Cardiac muscle cell (in vitro differentiated cells and primary cell): ENCODE measurements at places on chromosomes 6 and 20. TPM values are rescaled to one million over a fixed set of nuclear protein-coding genes. Genes with fewer than 3 reads are reported as not detected.
A peak's percentile ranks its signal among the peaks of the same experiment; 100 is the strongest.

Gene TPBG
- total RNA-seq = 13.2 and 14.3 TPM in 2 replicates

GRCh38 chr20:9498322-9498721 is 16.1 kb upstream of the LAMP5 start:
- H3K4me3 ChIP-seq = no peak overlapping the region
- no peaks in the 10 kb centered on the region for H3K4me1 ChIP-seq
- DNase-seq = no peak
- no peak overlapping the region for H3K27ac ChIP-seq
- H3K27me3 ChIP-seq = peaks cover 32% of the 10 kb centered on the region
- H3K36me3 ChIP-seq = no peaks in the 10 kb centered on the region

- DNase-seq = peak; percentile 72
- H3K27ac ChIP-seq = no peak overlapping the region
- H3K4me3 ChIP-seq = no peak overlapping the region
- no peaks in the 10 kb centered on the region for H3K36me3 ChIP-seq
- H3K4me1 ChIP-seq = no peaks in the 10 kb centered on the region
Observed at GRCh38 chr6:140744659-140745320, 1370.3 kb upstream of the CITED2 start.

- no peaks in the 10 kb centered on the region for H3K27me3 ChIP-seq
- no peaks in the 10 kb centered on the region for H3K36me3 ChIP-seq
- H3K4me1 ChIP-seq = no peaks in the 10 kb centered on the region
- no peak for DNase-seq
- H3K4me3 ChIP-seq = no peak overlapping the region
Observed at GRCh38 chr6:164214066-164214465, 799.5 kb downstream of the QKI start.

Gene ZKSCAN8
- 24.8 and 58.3 TPM in 2 replicates for total RNA-seq

- peaks cover 3% of the 10 kb centered on the region for H3K4me1 ChIP-seq
- H3K27ac ChIP-seq = no peak overlapping the region
- H3K4me3 ChIP-seq = no peak overlapping the region
- H3K36me3 ChIP-seq = no peaks in the 10 kb centered on the region
- H3K27me3 ChIP-seq = no peaks in the 10 kb centered on the region
Observed at GRCh38 chr6:143198312-143198711, 137.6 kb downstream of the AIG1 start.

Gene ZNF165
- 0.95 and 1.6 TPM in 2 replicates for total RNA-seq

Gene KCNQ2
- total RNA-seq = 13.7 and 18.0 TPM in 2 replicates

DNA sequence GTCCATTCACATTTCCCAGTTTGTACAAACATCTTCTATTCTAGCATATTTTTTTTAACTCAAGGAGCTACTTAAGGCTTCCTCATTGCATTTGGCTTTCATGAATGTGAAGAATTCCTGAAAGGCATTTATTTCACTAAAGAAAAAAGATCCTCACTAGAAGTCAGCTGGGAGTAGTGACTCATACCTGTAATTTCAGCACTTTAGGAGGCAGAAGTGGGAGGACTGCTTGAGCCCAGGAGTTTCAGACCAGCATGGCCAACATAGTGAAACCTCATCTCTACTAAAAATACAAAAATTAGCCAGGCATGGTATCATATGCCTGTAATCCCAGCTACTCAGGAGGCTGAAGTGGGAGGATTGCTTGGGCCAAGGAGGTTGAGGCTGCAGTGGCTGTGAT is 30.9 kb upstream of the XRN2 start:
- H3K4me1 ChIP-seq = no peaks in the 10 kb centered on the region
- DNase-seq = no peak
- no peaks in the 10 kb centered on the region for H3K27me3 ChIP-seq
- H3K36me3 ChIP-seq = no peaks in the 10 kb centered on the region

Gene SMOC2
- total RNA-seq = 2.9 and 3.2 TPM in 2 replicates

DNA sequence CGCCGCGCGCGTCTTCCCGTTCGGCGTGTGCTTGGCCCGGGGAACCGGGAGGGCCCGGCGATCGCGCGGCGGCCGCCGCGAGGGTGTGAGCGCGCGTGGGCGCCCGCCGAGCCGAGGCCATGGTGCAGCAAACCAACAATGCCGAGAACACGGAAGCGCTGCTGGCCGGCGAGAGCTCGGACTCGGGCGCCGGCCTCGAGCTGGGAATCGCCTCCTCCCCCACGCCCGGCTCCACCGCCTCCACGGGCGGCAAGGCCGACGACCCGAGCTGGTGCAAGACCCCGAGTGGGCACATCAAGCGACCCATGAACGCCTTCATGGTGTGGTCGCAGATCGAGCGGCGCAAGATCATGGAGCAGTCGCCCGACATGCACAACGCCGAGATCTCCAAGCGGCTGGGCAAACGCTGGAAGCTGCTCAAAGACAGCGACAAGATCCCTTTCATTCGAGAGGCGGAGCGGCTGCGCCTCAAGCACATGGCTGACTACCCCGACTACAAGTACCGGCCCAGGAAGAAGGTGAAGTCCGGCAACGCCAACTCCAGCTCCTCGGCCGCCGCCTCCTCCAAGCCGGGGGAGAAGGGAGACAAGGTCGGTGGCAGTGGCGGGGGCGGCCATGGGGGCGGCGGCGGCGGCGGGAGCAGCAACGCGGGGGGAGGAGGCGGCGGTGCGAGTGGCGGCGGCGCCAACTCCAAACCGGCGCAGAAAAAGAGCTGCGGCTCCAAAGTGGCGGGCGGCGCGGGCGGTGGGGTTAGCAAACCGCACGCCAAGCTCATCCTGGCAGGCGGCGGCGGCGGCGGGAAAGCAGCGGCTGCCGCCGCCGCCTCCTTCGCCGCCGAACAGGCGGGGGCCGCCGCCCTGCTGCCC is 1.1 kb downstream of the SOX4 start:
- H3K27ac ChIP-seq = peak overlapping the region; percentile 91
- peaks cover 10% of the 10 kb centered on the region for H3K4me1 ChIP-seq
- no peaks in the 10 kb centered on the region for H3K27me3 ChIP-seq
- H3K4me3 ChIP-seq = peak overlapping the region; percentile 99
- no peaks in the 10 kb centered on the region for H3K36me3 ChIP-seq

Gene QRSL1
- 8.9 and 12.6 TPM in 2 replicates for total RNA-seq

DNA sequence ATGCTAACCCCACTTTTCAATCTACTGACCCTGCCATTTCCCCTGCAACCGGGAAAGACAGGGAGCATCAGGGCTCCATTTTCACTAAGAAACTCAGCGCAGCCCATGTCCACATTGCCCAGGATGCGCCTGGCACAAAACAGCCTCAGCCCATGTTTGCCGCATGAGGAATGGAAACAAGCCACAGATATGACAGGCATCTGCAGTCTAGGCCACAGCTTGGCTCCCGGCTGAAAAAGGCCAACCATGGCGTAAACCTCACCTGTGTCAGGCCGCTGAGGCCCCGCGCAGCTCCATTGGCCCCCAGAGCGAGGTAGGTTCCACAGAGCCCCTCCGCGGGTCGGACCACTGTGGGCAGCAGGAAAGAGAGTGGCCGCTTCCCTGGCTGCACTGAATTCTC is 21.7 kb downstream of the GGT7 start:
- no peaks in the 10 kb centered on the region for H3K4me1 ChIP-seq
- H3K4me3 ChIP-seq = no peak overlapping the region
- no peak overlapping the region for H3K27ac ChIP-seq
- no peaks in the 10 kb centered on the region for H3K27me3 ChIP-seq

- no peak for DNase-seq
- H3K27ac ChIP-seq = no peak overlapping the region
- H3K27me3 ChIP-seq = no peaks in the 10 kb centered on the region
- no peak overlapping the region for H3K4me3 ChIP-seq
- H3K36me3 ChIP-seq = no peaks in the 10 kb centered on the region
Observed at GRCh38 chr6:119760046-119760445, 410.5 kb upstream of the MAN1A1 start.

DNA sequence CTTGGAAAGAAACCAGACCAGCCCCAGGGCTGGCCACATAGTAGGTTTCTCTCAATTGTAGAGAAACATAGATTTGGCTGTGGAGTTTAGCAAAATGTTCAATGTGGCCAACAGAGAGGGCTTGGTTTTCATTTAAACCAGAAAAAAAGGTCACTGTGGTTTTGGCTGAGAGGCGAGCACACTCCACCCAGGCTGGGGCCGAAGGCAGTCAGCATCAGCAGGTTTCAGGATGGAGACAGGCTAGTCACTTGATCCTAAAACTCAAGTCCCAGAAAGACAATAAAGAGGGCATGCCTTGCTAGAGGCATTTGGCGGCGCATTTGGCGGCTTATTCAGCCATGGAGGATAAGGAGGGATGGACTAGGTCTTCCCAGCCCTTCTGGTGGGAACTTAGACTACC is 73.1 kb downstream of the PRND start:
- no peaks in the 10 kb centered on the region for H3K36me3 ChIP-seq
- no peak for DNase-seq
- H3K4me3 ChIP-seq = no peak overlapping the region

Gene EPB41L1
- 66.7 and 83.5 TPM in 2 replicates for total RNA-seq

DNA sequence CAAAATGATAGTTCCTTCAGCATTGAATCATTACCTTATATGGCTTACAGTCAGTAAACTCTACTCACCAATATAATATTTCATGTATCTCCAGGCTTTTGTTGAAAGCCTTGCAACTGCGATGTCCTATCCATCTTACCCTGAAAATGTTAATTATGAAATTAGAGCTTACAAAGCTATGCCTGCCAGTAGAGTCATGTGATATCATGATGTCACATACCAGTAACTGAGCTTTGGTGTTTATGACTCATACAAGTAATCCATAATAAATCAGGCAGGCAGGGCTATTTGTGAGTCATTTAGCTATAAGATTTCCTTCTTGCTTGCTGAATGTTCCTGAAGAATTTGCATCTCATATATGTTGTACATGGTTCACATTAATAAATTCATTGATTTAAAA is 44.9 kb upstream of the FAM83B start:
- no peak overlapping the region for H3K4me3 ChIP-seq
- H3K4me1 ChIP-seq = peaks cover 4% of the 10 kb centered on the region
- no peaks in the 10 kb centered on the region for H3K27me3 ChIP-seq

DNA sequence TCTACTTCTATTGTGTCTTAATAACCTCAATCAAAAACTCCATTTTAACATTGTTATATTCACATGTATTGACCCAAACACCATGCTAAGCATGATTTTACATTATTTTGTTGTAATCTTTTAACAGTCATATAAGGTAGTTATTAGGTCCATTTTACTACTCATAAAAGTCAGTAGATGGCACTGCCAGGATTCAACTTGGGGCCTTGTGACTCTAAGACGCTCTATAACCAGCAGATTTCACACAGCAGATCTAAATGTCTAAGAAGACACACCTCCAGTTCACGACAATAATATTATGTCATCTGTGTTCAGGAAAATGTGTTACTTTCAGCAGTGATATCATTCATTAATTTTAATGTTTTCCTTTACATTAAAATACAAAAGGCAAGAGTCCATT is 88.0 kb downstream of the FRK start:
- H3K27ac ChIP-seq = no peak overlapping the region
- no peaks in the 10 kb centered on the region for H3K36me3 ChIP-seq
- H3K27me3 ChIP-seq = no peaks in the 10 kb centered on the region
- DNase-seq = peak; percentile 3
- H3K4me3 ChIP-seq = no peak overlapping the region

DNA sequence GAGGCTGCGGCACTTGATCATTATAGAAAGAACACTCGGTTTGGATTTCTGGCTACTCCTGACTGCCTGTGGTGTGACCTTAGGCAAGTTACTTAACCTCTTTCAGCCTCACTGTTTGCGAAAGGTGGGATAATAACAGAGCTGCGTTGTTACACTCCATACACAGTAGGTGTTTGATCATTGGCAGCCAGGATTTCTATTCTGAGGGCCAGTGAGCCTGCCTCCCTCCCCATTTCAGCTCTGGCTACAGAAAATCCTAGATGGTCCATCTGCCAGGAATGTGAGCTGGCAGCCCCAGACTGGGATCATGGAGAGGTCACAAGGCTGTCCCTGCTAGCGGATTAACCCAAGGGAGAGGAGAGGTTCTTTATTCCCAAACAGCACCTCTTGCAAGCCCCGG is 2.7 kb downstream of the KCNB1 start:
- peaks cover 3% of the 10 kb centered on the region for H3K4me1 ChIP-seq
- H3K27ac ChIP-seq = no peak overlapping the region
- no peaks in the 10 kb centered on the region for H3K36me3 ChIP-seq
- H3K4me3 ChIP-seq = no peak overlapping the region
- no peak for DNase-seq

GRCh38 chr6:93350774-93351173 is 68.6 kb downstream of the EPHA7 start:
- H3K27me3 ChIP-seq = no peaks in the 10 kb centered on the region
- H3K36me3 ChIP-seq = peaks cover 5% of the 10 kb centered on the region
- no peak for DNase-seq
- H3K4me3 ChIP-seq = no peak overlapping the region
- peak overlapping the region; percentile 29 for H3K27ac ChIP-seq
- peaks cover 7% of the 10 kb centered on the region for H3K4me1 ChIP-seq

Gene GPSM3
- 16.7 and 18.0 TPM in 2 replicates for total RNA-seq

Gene ULBP3
- 11.1 and 12.8 TPM in 2 replicates for total RNA-seq

GRCh38 chr6:35321091-35321490 is 21.3 kb upstream of the PPARD start:
- DNase-seq = no peak
- H3K36me3 ChIP-seq = no peaks in the 10 kb centered on the region
- no peak overlapping the region for H3K27ac ChIP-seq

- H3K27me3 ChIP-seq = no peaks in the 10 kb centered on the region
- H3K36me3 ChIP-seq = no peaks in the 10 kb centered on the region
- no peak overlapping the region for H3K27ac ChIP-seq
- no peak overlapping the region for H3K4me3 ChIP-seq
- no peak for DNase-seq
Observed at GRCh38 chr20:9590189-9590588, 75.8 kb downstream of the LAMP5 start.

GRCh38 chr6:88864359-88865054 is 98.9 kb downstream of the RNGTT start:
- H3K27ac ChIP-seq = no peak overlapping the region
- DNase-seq = no peak
- no peaks in the 10 kb centered on the region for H3K27me3 ChIP-seq
- no peaks in the 10 kb centered on the region for H3K4me1 ChIP-seq
- no peaks in the 10 kb centered on the region for H3K36me3 ChIP-seq

DNA sequence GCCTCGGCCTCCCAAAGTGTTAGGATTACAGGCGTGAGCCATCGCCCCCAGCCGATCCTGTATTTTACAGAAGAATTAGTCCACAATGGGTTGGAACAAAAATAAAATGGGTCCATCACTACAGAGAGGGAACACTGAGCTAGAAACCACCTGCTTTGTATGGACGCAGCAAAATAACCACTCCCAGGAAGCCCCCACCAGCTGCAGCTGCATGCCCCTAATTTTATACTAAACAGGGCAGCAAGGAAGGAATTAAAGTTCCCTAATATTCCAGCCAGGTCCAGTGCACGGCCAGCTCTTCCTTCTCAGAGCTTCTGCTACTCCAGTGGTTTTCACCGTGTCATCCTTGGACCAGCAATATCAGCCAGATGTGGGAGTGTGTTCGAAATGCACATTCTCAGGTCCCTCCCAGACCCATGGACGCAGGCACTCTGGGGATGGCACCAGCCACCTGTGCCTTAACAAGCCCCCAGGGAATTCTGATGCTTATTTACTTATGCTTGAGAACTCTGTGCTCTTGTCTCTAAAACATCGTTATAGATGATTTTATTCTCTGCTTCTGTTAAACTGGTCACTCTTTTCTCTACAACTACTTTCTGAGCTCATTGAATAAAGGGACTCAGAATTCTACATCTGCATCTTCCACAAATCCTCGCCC is 189.5 kb upstream of the SLC24A3 start:
- no peak for DNase-seq
- H3K36me3 ChIP-seq = no peaks in the 10 kb centered on the region
- no peak overlapping the region for H3K27ac ChIP-seq
- H3K4me1 ChIP-seq = no peaks in the 10 kb centered on the region
- no peak overlapping the region for H3K4me3 ChIP-seq
- H3K27me3 ChIP-seq = no peaks in the 10 kb centered on the region

Gene SLC32A1
- total RNA-seq = not detected in 2 replicates

Gene EEF1A2
- 1,016 and 1,067 TPM in 2 replicates for total RNA-seq
